ENCODE measurements at places on chromosomes 16 and 17.

- DNase-seq, result no peak
Observed at GRCh38 chr16:29813644-29814562, 1.9 kb downstream of the PRRT2 start.

DNA sequence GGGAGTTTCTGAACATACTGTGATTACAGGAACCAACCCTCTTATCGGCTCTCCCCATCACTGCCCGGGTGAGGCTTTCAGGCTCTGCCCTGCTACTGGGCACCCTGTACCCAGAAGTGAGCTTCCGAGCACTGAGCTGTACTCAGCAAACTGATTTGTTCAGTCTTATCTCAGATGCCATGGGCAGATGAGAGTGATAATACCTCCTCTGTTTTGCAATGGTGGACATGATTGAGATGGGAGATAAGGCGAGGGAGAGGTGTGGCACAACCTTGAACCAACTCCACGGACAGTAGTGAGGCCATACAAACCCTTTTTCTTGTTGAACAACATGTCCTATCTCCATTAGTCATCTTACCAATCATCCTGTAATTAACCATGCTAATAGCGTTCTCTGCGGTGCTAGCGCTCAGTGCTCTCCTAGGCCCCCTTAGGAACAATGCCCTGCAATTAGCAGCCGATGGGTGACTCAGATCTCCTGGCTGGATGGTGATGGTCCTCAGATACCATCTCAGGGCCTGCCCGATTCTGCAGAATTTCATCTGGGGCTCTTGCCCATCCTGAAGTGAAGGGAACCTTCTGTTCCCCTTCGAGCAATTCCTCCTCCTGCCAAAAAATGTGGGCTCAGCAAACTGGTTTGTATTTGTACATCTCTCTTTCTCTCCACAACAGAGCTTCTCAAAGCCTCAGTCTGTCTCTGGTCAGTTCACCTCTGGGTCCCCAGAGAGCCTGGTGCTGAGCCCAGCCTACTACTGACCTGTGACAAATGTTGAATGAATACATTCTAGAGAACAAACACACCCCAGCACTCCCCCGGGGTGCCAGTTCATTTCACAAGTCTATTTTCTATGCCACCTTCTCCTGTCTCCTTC lies 139.3 kb upstream of the IRX3 start:
- DNase-seq, result no peak

- no peak for DNase-seq
Observed at GRCh38 chr17:1913702-1914101, 83.9 kb downstream of the RPA1 start.

DNA sequence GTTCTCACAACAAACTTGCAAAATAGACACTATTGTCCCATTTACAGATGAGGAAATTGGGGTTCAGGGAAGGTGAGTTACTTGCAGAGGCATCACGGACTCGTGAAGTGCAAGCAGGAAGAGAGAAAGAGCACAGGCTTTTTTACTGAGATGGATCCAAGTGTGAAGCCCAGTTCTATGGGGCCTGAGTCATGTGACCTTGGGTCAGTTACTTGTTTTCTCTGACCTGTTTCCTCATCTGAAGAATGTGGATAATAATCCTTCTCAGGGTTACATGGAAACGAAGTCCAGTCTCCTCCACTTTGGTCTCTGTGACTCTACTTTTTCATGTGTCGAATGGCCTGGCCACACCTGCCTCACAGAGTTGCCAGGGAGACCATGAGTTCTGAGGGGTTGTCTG lies 134.4 kb downstream of the SPACA3 start:
- DNase-seq, result no peak

GRCh38 chr17:60802377-60802776 lies 124.7 kb downstream of the BCAS3 start:
- DNase-seq, result no peak

DNA sequence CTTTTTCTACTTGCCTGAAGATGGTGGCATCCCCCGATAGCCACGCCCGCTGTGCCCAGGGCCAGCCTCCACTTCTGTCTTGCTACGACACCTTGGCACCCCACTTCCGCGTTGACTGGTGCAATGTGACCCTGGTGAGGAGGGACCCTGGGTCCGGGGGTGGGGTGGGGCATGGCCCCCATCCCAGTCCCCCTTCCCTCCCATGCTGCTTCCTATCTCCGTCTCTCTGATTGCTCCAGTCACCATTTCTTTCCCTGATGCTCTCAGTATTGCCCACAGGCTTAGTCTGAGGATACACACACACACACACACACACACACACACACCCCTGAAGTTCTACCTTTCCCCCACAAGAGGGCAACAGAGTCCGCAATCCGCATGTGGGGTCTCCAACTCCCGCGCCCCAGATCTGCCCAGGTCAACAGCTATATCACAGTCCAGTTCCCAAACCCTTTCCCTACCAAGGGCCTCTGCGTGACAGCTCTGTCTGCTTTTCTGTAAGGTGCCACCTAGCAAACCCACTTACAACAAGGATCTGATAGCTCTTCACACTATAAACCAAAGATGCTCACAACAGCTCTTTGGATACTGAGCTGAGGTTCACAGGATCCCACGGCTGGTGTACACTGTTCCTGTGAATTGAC lies 3.4 kb downstream of the SGCA start:
- DNase-seq, result no peak

- no peak for DNase-seq
Observed at GRCh38 chr17:67133161-67133560, 88.8 kb downstream of the CACNG1 start.
